Cardiac muscle cell (in vitro differentiated cells and primary cell): ENCODE measurements at places on chromosomes 13 and 19.

DNA sequence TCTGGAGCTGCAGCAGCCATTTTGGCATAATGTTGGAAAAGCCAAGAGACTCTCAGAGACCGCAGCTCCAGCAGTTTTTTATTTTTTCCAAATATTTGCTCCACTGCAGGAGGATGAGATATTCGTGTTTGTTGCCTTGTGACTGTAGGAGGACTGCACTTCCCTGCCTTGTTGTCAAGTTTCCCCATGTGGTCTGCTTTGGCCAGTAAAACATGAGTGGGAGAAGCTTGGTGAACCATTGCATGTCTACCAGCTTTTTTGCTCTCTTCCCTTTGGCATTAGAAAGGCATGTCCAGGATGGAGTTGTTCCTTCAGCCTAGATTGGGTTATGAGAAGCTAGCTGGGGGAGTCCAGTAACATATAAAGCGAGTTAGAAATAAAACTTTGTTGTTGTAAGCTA is 47.7 kb upstream of the ALOX5AP start:
- H3K27me3 ChIP-seq: no peaks in the 10 kb centered on the region
- no peak overlapping the region for H3K27ac ChIP-seq

DNA sequence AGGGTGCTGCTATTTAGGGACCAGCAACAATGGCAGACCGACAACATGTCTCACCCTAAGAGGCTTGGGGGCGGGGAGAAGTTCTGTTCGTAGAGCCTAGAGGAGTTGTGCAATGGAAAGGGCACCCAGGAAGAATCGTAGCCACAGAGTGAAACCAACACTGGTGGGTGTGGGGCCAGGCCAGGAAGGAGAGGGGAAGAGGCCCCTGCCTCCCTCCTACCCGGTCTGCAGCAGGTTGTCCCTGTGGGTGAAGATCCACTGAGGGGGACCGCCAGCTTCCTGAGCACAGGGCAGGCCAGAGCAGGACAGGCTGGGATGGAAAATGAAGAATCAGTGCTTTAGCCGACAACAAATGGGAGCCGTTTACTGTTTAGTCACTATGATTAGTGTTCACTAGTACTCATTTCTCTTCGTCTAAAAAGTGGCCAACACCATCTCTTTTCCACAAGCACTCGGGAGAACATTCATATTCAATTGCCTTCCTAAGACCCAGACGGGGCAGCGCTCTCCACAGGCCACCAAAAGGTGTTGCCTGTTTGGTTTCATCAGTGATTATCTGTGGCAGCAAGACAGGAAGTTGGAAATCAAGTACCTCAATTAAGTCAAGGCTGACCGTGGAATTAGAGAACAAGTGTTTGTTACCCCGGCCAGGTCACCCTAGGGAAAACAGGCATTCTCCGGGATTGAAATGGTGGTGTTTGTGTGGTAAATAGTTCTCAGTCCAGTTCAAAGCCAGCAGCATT is 1.1 kb upstream of the ATP11A start:
- peak overlapping the region; percentile 93 for H3K27ac ChIP-seq
- no peak overlapping the region for H3K4me3 ChIP-seq
- H3K36me3 ChIP-seq: no peaks in the 10 kb centered on the region
- no peak for DNase-seq
- H3K4me1 ChIP-seq: peaks cover 10% of the 10 kb centered on the region

DNA sequence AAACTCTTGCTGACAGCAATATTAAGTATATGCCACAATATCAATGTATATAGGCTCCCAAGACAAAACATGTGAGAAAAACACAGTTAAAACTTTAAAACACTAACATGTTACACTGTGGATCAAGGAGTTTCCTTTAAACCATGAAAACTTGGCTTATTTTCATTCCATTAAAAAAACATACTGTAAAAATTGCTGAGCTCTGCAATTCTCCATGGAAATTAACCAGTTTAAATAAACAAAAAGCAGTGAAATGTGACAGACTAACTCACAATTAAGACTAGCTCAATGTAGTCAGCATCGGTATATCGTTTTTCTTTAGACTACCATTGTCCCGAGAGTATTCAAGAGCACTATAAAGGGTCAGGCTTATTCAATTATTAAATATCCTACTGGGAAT is 930.5 kb upstream of the SLITRK1 start:
- no peaks in the 10 kb centered on the region for H3K36me3 ChIP-seq
- DNase-seq: no peak
- no peak overlapping the region for H3K4me3 ChIP-seq
- no peaks in the 10 kb centered on the region for H3K27me3 ChIP-seq
- H3K27ac ChIP-seq: no peak overlapping the region
- no peaks in the 10 kb centered on the region for H3K4me1 ChIP-seq

DNA sequence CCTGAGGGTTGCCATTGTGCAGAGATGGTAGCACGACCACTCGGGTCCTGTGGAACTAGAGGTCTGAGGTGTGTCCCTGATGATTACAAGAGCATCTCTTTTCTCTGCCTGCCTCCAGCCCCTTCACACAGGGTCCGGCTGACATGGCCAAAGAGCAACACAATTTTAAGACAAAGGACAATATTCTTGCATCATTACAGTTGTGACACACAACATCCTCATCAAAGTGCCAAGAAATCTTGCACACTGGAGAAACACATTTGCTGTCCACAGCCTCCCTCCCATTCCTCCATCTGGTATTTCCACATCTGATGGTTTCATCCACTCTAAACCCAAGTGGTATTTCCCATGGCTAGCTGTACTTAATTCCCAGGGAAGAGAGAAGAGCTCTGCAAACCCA is 12.8 kb downstream of the COL4A1 start:
- no peak overlapping the region for H3K27ac ChIP-seq
- H3K4me3 ChIP-seq: no peak overlapping the region
- no peaks in the 10 kb centered on the region for H3K36me3 ChIP-seq
- DNase-seq: no peak
- no peaks in the 10 kb centered on the region for H3K27me3 ChIP-seq

GRCh38 chr19:7670150-7670783 is 1.4 kb downstream of the RETN start:
- H3K27ac ChIP-seq: no peak overlapping the region
- peaks cover 51% of the 10 kb centered on the region for H3K27me3 ChIP-seq
- H3K4me3 ChIP-seq: peak overlapping the region; percentile 29
- no peaks in the 10 kb centered on the region for H3K36me3 ChIP-seq
- DNase-seq: peak; percentile 3
- H3K4me1 ChIP-seq: no peaks in the 10 kb centered on the region

DNA sequence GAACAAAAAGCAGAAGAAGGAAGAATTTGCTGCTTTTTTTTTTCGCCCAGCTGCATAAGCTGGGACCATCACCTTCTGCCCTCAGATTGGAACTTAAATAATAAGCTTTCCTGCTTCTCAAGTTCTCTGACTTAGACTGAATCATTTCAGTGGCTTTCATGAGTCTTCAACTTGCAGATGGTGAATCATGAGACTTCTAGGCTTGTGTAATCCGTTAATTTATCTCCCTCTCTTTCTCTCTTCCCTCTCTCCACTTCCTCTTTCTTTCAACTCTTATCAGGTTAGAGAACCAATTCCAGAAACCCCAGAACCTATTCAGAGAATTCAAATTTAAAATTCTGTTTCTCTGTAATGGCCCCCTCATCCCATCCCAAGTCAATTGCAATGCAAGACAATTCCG is 1153.7 kb downstream of the PCDH9 start:
- no peaks in the 10 kb centered on the region for H3K27me3 ChIP-seq
- H3K27ac ChIP-seq: no peak overlapping the region
- H3K4me1 ChIP-seq: no peaks in the 10 kb centered on the region
- no peaks in the 10 kb centered on the region for H3K36me3 ChIP-seq
